ENCODE measurements at places on chromosomes 2 and 18. TPM values are rescaled to one million over a fixed set of nuclear protein-coding genes. Genes with fewer than 3 reads are reported as not detected.

CD8B2 gene
- polyA plus RNA-seq = 0.89 TPM

C2orf80 gene
- polyA plus RNA-seq = 35.4 TPM

COPS9 gene
- 154 TPM for polyA plus RNA-seq

SULT6B1 gene
- not detected for polyA plus RNA-seq

PLEKHH2 gene
- polyA plus RNA-seq = 16.2 TPM

Data from spinal cord (tissue), 10 donors.